ENCODE measurements at places on chromosomes 11 and 22.
A peak's percentile ranks its signal among the peaks of the same experiment; 100 is the strongest.

- DNase-seq: no peak
Observed at GRCh38 chr11:9461760-9462134, 935 bp downstream of the ZNF143 start.

- DNase-seq: no peak
Observed at GRCh38 chr11:47271961-47272661, 2.2 kb downstream of the MADD start.

DNA sequence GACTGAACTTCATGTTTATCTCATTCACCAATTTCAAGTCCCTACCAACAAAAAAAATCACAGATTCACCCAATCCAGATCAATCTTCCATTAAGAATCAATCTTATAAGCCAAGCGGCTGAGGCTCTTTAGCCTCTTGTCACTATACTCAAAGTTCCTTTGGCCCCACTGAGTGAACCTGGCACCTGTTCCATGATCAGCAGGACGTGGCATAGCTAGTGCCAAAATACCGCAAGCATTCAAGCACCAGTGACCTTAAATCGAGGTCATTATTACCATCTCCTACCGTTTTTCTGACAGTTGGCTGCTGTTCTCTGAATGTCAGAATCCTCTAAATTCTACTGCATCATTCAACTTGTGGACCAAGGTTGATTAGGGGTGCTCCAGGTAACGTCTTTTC lies 141.2 kb downstream of the CADM1 start:
- no peak for DNase-seq

DNA sequence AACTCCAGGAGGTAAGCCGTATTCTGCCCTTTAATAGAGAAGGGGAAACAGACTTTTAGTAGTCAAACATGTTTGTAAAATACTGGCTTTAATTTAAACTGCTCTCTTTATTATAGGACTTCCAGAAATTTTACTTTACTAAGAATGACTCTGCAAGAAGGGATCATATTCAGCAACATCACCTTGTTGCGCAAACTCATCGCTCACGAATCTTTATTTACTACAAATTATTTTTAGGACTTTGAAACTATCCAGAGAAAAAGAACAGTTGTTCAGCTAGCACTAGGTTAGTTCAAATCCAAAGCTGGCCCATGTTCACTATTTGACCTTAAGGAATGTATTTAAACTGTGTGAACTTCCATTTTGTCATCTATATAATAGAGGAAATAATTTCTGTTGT lies 498.3 kb upstream of the TENM4 start:
- no peak for DNase-seq

- DNase-seq: no peak
Observed at GRCh38 chr11:2149864-2150847, 10.9 kb downstream of the INS start.

GRCh38 chr11:120391854-120392253 lies 55.6 kb downstream of the ARHGEF12 start:
- no peak for DNase-seq

DNA sequence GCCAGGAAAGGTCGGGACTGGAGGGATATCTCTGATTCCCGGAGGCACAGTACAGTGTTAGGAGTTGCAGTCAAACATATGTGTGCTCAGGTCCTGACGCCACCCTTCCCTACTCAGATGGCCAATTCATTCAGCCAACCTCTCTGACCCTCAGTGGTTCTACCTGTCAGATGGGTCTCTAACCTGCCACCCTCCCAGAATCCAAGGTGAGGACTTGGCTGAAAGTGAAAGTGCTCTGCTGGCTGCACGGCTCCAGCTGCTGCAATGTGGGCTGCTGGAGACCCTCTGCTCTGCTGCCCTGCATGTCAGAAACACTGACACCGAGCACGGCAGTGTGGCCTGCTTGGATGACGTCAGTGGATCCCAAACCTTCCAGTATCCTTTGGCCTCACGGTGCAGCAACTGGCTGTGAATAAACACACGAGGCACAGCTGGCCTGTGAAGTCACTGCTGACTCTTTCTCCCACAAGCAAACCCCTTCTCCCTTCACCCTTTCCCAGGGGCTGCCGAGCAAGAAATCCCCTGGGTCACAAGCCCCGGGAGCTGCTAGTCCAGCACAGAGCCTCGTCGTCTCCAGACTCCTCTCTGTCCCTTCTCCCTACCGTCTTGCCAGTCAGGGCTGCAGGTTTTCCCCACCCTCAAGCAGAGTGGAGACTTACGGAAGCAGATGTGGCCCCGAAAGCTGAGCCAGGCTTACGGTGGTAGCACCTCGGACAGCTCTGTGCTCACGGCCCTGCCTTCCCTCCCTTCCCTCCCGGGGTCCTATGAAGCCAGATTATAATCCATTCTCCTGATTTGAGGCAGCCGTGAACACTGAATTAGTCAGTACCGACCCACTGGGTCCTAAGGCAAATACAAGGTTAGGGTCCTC lies 24.3 kb downstream of the KIAA0930 start:
- DNase-seq: no peak

DNA sequence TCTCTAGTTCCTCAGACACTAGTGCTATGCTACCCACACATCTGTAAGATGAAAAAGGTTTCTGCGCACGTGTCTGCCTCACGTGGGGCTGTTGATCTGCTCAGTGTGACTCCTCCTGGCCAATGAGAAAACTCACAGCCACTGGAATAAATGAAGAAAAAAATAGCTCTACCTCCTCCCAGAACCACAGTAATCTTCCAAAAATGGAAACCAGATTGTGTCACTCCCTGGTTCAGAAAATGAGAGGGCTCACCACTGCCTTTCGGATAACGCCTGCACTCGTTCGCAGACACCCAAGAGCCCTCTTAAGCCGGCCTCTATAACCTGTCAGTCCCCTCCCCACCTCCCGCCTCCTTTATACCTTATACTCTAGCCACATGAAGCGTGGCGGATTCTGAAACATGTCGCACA lies 5.1 kb downstream of the APBB1 start:
- no peak for DNase-seq

DNA sequence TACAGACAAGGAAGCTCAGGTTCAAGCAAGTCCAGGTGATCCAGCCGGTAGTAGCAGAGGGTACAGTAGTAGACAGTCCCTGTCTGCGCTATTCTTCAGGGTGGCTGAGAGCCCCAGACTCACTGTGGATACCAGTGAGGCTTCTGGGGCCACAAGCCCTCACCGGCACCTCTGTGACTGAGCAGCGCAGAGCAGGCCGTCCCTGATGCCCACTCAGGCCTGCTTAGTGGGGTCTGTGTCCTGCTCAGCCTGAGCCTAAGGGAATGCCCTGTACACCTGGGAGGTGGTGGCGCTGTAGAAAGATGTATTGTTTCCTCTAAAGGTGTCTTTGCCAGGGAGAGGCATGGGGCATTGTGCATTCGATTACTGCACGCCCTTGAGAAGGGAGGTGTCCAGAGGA lies 143.8 kb downstream of the CACNA1I start:
- DNase-seq: no peak

DNA sequence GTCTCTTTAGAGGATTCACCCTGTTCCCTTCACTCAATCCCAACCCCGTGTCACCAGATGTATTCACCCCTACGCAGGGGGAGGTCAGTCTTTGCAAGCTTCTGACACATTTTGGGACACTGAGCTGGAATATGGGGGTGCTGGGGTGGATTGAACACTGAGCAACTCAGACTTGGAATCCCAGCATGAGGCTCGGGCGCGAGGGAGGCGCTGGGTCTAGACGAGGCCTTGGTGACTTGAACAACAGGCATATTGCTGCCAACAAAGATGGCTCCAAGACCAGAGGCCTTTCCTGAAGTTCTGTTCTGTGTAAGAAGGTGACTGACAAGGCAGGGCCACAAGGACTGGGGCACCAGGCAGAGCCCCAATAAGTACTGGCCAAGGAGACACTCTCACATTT lies 3.0 kb upstream of the SCGB2A1 start:
- no peak for DNase-seq

DNA sequence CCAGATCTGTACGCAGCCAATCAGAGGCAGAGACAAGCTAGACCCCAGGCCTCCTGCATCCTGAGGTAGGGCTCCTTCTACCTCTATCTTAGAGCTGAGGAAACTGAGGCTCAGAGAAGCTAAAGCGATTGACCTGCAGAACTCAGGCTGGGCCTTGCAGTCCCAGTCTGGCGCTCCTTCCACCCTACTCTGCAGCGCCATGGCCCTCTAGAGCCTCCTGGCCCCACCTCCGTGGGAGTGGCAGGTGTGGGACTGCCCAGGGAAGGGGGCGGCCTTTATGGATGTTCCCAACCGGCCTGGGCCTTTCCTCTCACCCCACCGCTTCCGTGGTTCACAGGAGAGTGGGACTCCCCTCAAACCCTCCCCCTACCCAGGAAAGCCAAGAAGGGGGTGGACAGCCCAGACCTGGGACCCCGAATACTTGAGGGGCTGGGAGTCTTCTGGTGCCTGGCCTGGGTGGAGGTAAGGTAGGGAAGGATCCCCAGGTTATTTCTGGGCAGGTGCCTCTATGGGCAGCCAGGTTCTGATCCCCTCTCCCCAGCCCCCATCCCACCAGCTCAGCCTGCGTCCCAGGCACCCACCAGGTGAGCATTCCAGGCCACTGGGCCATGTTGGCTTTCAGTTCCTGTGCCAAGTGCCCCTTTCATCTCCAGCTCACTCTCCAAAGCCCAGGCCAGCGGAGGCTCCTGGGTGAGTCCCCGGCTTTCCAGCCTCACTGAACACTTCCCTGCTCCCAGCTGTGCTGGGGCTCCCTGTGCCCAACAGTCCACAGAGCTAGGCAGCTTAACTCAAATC lies 3.0 kb downstream of the WNT11 start:
- no peak for DNase-seq

DNA sequence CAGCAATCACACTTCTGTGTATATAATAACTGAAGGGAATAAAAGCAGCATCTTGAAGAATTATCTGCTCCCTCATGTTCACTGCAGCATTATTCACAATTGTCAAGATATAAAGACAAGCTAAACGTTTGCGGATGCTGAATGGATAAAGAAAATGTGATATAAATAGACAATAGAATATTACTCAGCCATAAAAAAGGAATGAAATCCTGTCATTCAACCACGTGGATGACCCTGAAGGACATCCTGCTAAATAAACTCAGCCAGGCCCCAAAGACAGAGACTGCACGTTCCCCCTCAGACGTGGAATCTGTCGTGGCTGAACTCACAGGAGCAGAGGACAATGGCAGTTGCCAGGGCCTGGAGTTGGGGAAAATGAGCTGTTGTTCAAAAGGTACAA lies 9.6 kb downstream of the ZNF195 start:
- DNase-seq: no peak

GRCh38 chr11:66845876-66846212 lies 2.6 kb downstream of the RCE1 start:
- DNase-seq: no peak

- DNase-seq: no peak
Observed at GRCh38 chr11:69320756-69321741, 27.1 kb downstream of the MYEOV start.

- DNase-seq: no peak
Observed at GRCh38 chr11:71119656-71120269, 132.6 kb downstream of the SHANK2 start.

GRCh38 chr22:43855431-43855830 lies 6.9 kb downstream of the SULT4A1 start:
- no peak for DNase-seq

DNA sequence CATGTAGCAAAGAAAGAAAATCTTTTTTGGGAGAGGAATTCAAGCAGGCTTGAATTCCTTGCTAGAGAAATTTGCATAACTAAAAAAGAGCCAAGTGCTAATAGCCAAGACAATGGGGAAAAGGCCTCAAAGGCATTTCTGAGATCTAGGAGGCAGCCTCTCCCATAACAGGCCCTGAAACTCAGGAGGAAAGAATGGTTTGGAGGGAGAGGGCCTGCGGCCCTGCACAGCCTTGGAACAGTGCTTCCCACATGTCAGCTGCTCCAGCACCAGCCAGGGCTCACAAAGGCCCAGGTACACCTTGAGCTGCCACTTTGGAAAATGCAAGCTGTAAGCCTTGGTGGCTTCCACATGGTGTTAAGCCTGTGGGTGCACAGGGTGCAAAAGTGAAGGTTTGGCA lies 55.5 kb upstream of the TSPAN18 start:
- no peak for DNase-seq

DNA sequence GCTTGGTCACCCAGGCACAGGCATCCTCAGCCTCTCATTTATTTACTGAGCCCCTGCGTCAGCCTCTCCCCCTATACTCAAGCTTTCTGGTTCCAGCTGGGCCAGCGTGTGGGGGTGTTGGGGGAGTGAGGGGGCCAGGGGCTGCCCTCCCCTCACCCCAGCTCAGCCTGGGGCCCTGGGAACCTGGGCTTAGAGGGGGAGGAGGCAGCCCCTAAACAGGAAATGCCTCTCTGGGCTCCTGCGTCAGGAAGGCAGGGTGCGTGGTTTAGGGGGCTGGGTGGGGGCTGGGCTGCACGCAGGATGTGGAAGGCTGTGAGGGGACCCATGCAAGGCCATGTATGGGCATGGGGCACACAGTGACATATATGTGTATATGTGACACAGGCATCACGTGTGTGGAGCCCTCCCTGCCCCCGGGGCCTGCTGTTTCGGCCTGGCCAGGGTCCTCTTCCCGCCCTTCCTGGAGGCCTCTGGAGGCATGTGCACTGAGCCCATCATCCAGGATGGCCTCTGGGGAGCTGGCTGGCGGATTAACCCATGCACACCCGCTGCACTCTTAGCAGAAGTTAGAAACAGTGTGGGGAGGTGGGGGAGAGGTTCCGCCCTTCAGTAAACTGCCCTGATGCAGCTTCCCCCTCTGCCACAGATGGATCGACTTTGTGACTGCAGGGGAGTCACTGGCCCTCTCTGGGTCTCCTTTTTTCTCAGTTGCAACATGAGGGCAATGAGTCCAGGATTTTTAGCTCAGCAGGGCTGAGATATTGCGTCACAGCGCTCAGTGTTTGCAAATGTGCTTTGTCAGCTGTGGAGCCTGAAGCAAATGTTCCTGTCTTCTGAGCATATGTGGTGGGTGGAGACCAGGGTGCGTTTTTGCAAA lies 1.1 kb upstream of the CD248 start:
- peak; percentile 27 for DNase-seq

- peak; percentile 48 for DNase-seq
Observed at GRCh38 chr11:111982019-111982464, 43.2 kb upstream of the DLAT start.

- no peak for DNase-seq
Observed at GRCh38 chr11:117794135-117794534, 2.9 kb downstream of the DSCAML1 start.

DNA sequence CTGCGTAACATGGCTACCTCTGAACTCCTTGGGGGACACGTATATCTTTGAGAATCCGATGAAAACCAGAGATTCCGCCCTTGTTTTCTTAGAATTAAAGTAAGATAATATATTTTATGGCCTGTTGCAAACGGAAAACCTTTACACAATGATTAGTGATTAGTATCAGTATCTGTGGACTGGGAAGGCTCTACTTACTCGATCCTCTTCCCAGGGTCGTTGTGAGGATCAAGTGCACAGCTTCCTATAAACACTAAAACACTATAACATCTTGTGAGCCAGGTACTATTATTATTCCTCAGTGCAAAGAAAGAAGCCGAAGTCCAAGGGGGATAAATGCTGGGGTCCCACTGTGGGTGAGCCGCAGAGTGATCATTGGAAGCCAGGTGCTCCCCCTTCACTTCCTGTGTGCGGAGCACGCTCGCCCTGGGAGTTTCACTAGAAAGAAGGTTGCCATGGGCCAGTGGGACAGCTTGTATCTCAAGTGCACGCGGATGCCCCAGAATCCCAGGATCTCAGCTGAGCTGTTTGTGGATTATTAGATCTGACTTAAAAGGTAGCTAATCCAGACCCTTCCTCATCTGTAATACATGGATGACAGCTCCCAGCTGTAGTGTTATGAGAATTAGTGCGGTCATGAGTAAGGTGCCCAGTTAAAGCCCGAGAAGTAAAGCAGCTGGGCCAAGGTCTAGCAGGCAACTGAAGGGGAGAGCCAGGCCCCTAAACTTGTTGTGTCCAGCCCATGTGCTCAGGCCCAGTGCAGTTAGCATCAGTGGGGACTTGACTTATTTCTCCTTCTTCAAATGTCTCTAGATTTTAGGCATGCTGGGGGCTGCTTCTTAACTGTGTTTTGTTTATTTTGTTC lies 839 bp downstream of the CBY1 start:
- peak; percentile 15 for DNase-seq
